ENCODE measurements at places on chromosomes 5 and 9.

- no peak for DNase-seq
Observed at GRCh38 chr9:79152306-79152705, 419.5 kb upstream of the TLE4 start.

DNA sequence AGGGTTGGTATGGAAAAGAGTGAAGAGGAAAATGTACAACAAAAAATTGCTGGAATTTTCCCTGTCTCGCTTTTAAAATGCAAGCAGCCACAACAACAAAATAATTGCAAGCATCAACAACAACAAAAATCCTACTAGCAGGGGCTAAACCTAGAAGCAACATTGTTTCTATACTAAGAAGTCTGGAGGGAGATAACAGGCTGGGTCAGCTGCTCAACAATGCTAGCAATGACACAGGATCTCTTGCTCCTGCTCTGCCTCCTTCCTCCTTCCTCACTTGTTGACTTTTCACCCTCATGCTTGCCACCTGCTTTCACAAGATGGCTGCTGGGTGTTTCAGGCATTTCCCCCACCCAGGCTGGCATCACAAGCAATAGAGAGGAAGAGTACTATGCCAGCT is 7.6 kb upstream of the AOPEP start:
- DNase-seq: no peak

- peak; percentile 99 for DNase-seq
Observed at GRCh38 chr9:98989036-98990000, 45.6 kb downstream of the COL15A1 start.

DNA sequence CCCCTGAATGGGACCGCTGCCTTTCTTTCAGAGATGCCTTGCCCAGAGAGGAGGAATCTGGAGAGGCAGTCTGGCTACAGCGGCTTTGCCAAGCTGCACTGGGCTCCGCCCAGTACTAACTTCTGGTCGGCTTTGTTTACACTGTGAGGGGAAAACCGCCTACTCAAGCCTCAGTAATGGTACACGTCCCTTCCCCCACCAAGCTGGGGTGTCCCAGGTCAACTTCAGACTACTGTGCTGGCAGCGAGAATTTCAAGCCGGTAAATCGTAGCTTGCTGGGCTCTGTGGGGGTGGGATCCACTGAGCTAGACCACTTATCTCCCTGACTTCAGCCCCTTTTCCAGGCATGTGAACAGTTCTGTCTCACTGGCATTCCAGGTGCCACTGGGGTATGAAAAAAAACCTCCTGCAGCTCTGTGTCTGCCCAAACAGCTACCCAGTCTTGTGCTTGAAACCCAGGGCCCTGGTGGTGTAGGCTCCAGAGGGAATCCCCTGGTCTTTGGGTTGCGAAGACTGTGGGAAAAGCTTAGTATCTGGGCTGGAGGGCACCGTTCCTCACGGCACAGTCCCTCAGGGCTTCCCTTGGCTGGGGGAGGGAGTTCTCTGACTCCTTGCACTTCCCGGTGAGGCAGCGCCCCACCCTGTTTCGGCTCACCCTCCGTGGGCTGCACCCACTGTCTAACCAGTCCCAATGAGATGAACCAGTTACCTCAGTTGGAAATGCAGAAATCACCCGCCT is 171.2 kb downstream of the CWC27 start:
- DNase-seq: peak; percentile 48

- no peak for DNase-seq
Observed at GRCh38 chr9:36676778-36677485, 104.2 kb downstream of the MELK start.

DNA sequence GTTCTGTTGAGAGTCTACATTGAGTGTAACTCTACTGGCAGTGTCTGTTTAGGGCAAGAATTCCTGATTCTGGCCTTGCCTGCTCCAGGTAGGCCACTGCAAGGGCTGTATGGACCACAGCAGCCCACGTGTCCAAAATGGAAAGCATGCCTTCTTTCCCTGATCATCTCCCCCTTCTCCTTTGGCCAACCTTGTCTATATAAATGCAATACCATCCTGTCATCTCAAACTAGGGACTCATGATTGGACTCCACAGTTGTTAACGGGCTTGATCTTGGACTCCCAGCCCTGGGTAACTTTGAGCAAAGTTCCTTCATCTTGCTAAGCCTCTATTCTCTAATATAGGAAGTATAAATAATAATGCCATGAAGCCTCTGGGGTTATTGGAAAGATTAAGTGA is 533.6 kb downstream of the BNC2 start:
- DNase-seq: no peak

GRCh38 chr9:77544546-77544945 is 103.6 kb downstream of the GNA14 start:
- DNase-seq: peak; percentile 60

- DNase-seq: peak; percentile 82
Observed at GRCh38 chr9:133792721-133793470, 54.7 kb upstream of the SARDH start.

DNA sequence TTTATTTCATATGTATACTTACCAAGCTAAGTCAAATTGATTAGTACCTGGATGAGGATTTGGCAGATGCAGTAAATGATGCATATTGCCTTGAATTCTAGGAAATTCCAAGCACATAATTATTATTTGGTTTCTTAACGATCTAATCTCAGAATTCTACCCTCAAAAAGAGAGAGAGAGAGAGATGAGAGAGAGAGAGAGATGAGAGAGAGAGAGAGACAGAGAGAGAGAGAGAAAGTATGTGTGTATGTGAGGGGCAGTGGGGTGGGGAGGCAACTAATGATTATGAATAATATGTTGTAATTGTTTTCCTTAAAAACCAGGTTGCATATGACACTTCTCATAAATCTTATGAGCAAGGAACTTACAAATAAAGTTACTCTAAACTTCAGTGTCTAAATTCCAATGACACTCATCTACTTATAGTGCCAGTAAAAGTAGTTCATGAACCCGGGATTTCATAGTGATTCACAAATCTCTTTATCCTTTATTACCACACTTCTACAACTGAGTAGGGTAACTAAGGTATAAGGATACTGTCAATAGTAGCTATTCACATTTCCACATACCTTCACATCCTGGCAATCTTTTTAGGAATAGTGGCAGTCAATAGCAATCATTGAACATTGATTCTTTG is 60.5 kb upstream of the EDIL3 start:
- DNase-seq: no peak

- no peak for DNase-seq
Observed at GRCh38 chr5:135881819-135882218, 13.8 kb downstream of the IL9 start.

DNA sequence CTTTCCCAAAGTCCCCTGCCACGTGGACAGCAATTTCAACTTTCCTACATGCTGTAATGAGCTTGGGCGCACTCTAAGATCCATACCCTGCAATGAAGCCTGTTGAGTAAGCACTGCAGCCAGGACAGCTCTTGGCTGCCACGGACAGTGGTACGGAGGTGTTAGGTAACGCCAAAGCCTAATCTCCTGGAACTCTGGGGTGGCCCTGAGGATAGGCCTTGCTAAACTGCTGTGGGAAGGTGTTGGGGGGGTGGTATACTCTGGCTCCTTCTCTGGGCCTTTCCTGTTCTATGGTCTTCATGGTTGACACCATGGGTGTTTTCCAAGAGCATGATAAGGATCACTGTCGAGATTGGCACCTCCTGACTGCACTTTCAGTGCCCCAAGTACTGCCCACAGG is 66.4 kb upstream of the PITX1 start:
- no peak for DNase-seq

DNA sequence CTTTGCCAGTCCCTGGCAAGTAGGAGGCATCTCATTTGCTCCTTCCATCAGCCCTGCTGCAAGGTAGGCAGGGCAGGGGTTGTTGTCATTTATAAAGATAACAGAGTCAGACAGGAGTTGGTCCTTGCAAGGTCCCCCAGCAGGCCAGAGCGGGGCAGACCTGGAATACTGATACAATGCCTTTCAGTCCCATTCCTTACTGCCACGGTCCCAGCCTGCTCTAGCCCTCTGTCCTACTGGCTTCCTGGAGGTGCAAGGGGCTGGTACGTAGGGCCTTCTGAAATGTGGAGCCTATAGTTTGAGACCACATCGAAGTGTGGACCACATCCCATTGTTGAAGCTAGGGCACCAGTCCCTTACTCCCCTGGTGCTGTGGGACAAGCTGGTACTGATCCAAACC is 42.8 kb upstream of the PITX1 start:
- no peak for DNase-seq
